ENCODE measurements at places on chromosomes 4 and X. TPM values are rescaled to one million over a fixed set of nuclear protein-coding genes. Genes with fewer than 3 reads are reported as not detected.

DNA sequence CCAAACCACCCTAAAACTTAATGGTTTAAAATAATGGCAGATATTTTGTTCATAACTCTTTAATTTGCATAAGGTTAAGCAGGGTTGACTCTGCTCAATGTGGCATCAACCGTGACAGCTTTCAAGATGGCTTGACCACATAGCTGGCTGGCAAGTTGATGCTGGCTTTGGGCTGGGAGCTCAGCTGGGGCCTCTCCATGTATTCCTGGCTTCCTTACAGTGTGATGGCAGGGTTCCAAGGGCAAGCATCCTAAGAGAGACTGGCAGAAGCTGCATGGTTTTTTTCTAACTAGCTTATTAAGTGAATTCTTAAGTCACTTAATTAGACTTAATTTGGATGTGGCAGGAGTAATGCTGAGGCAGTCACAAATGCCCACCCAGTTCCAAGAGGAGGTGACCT lies 4.5 kb downstream of the RP2 start:
- DNase-seq: peak; percentile 47
- peaks cover 34% of the 10 kb centered on the region for H3K4me1 ChIP-seq
- no peak overlapping the region for H3K4me3 ChIP-seq

- no peaks in the 10 kb centered on the region for H3K4me1 ChIP-seq
- H3K36me3 ChIP-seq: no peaks in the 10 kb centered on the region
Observed at GRCh38 chrX:18793601-18794089, 86.2 kb downstream of the PPEF1 start.

DNA sequence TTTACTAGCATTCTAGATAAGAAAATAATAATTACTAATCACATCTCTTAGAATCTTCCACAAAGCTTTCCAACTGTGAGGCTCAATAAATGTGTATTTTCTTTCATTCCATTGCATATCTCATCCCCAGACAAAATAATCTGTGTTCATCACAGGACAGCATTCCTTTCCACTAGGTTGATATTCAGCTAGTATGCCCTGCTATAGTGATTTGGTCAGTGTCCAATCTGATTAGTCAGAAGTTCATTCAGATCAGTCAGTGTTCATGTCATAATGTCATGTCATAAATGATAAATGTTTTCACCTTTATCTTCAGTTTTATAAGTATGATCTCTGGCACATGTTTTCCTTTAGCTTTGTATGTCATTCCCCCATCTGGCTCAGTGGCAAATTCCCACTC lies 611.4 kb downstream of the KCTD8 start:
- no peaks in the 10 kb centered on the region for H3K4me1 ChIP-seq
- H3K4me3 ChIP-seq: no peak overlapping the region
- H3K27me3 ChIP-seq: no peaks in the 10 kb centered on the region
- DNase-seq: no peak

DNA sequence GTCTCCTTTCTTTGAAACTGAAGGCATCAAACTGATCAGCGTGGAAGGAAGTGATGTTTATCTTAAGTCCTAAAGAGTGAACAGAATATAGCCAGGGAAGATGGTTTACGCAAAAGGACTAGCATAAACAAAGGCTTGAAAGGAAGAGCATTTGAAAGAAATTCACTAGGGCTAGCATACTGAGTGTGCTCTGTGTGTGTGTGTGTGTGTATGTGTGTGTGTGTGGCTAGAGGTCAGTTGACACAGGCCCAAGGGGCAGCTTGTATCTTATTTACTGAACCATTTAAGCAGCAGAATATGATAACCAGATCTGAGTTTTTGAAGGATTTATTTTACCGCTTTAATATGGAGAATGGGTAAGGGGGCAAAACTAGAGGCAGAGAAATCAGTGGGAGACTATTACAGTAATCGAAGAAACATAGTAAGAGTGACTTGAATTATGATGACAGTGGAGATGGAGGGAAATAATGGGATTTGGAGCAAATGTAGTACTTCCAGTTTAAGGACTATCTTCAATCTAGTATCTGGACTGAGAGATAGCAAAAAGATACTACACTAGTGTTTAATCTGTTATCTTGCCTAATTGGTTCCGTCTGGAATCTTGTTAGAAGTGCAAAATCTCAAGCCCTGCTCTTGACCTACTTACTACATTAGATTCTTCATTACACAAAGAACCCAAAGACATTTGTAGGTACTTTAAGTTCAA lies 36.9 kb downstream of the CEP44 start:
- DNase-seq: no peak
- no peak overlapping the region for H3K4me3 ChIP-seq
- no peaks in the 10 kb centered on the region for H3K36me3 ChIP-seq
- H3K4me1 ChIP-seq: no peaks in the 10 kb centered on the region

DNA sequence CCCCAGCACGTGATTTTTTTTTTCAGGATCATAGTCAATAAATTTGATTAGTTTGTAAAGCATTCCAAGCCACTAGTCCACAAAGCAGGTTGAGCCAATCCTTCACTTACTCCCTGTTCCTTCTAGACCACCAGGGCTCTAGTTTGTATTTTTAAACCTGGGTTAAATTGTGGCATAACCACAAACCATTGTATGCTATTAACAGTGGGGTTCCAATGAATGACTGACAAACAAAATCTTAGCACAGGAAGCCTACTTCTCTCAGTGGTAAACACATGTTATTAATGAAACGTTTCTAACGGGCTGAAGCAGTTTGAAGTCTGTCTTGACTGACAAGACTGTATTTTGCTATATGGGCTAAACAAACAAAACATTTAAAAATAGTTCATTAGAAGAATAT lies 48.6 kb upstream of the GYPA start:
- H3K27ac ChIP-seq: no peak overlapping the region
- H3K27me3 ChIP-seq: no peaks in the 10 kb centered on the region
- DNase-seq: no peak
- no peaks in the 10 kb centered on the region for H3K4me1 ChIP-seq
- H3K36me3 ChIP-seq: no peaks in the 10 kb centered on the region

DNA sequence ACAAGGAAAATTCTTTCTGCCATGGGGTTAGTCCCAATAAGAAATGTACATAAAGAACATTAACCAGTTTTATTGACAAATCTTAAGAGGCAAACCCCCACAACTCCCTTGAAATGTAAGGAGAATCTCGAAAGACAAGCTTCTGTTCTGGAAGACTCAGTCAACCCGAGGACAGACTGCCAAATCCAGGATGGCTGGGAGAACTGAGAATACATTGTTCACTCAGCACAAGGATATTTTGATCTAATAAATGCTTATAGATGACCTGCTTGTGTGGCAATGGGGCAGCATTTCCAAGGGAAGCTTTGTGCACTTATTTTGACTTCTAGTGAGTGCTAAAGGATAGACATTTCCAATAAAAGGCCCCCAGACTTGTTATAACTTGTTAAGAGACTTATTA lies 280.4 kb downstream of the DHX15 start:
- H3K27ac ChIP-seq: no peak overlapping the region
- no peaks in the 10 kb centered on the region for H3K4me1 ChIP-seq
- H3K4me3 ChIP-seq: no peak overlapping the region
- no peaks in the 10 kb centered on the region for H3K36me3 ChIP-seq

The PDCL2 gene
- not detected for total RNA-seq

The CTAG2 gene
- not detected for total RNA-seq

The NHSL2 gene
- total RNA-seq: not detected

The CDX4 gene
- not detected for total RNA-seq

The RAB33A gene
- 10.3 TPM for total RNA-seq
